Left colon (tissue), 2 donors: ENCODE measurements at places on chromosomes 4 and X. TPM values are rescaled to one million over a fixed set of nuclear protein-coding genes. Genes with fewer than 3 reads are reported as not detected.

DNA sequence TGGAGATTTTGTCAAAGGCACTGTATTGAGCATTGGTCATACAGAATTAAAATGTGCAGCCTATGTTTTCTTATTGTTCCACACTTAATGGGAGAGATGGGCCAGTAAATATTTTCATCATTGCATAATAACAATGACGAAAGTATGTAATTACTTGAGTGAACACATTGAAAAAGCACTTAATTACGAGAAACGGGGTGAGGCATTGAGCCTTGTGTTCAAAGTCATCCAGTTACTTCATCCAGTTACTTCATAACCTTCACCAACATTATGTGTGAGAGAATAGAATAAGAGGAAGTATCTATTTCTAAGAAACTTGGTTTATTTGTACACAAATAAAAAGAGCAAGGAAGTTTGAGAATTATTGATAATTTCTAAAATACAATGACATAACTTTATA, 1427.0 kb downstream of the ADGRL3 start:
- no peak for DNase-seq

DNA sequence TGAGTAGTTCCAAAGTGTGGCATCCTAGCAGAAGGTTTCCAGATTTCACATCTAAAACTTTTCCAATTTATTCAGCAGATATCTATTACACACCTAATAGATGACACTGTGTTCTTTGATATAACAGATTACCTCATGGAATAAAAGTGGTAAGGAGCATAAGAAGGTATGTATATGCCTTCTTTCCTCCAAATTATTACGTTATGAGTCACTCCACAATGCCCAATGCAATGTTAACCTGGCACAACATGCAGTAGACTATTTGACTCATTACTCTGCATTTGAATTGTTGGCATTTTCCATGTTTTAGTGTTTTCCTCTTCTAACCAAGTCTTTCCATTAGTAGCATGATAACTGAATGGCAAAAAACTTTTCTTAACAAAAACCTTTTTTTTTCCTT, 383.6 kb downstream of the ADGRL3 start:
- DNase-seq = no peak

TMEM271 gene
- total RNA-seq = not detected

FAM114A1 gene
- total RNA-seq = 73.3 TPM

DNA sequence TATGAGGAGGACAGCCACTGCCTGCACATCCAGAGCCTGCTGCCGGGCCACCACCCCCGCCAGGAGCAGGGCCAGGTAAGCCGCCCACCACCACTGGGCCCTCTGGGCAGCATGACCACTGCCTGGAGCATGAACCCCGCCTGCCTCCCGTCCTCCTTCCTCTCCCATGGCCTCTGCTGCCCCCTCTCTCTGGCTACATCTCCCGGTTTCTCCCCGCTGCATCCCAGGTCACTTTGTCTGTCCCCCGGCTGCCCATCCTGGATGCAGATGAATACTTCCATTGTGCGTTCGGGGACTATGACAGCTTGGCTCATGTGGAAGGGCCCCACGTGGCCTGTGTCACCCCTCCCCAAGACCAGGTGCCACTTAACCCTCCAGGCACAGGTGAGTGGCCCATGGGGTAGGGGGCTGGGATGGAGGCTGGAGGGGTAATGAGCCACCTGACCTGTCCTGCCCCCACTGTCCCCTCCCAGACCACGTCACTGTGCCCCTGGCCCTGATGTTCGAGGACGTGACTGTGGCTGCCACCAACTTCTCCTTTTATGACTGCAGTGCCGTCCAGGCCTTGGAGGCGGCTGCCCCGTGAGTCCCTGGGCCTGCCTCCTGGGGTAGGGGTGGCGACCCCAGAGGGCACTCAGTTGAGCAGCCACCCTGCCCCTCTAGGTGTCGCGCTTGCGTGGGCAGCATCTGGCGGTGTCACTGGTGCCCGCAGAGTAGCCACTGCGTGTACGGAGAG, 6.0 kb downstream of the PLXNB3 start:
- DNase-seq = no peak

DNA sequence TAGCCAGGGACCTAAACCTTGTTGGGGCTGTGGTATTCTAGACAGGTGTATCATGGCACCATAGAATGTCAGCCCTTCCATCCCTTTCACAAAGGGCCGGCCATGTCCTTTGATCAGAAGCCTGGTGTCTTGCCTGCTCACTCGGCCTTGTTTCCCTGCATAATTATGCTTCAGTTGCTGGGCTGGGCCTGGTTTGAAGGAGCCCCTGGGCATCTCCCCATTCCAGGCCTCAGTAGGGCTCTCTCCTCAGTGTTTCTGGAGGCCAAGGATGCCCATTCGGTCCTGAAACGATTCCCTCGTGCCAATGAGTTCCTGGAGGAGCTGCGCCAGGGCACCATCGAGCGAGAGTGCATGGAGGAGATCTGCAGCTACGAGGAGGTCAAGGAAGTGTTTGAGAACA, 4.5 kb downstream of the PRRG3 start:
- no peak for DNase-seq

GRCh38 chr4:138833974-138834373, 181.6 kb upstream of the NOCT start:
- DNase-seq = no peak

AKAP4 gene
- not detected for total RNA-seq

MAP7D2 gene
- 1.6 TPM for total RNA-seq

- DNase-seq = no peak
Measured at GRCh38 chrX:63765712-63766111, 19.3 kb downstream of the ARHGEF9 start.

SPANXN3 gene
- total RNA-seq = not detected

- DNase-seq = peak; percentile 84
Measured at GRCh38 chr4:153152501-153153338, 51.5 kb upstream of the TRIM2 start.

MAGIX gene
- total RNA-seq = 15.7 TPM

CPZ gene
- total RNA-seq = 1.0 TPM

- DNase-seq = no peak
Measured at GRCh38 chr4:13928214-13928613, 300.7 kb upstream of the BOD1L1 start.

LINC00632 gene
- 72.8 TPM for total RNA-seq

DNA sequence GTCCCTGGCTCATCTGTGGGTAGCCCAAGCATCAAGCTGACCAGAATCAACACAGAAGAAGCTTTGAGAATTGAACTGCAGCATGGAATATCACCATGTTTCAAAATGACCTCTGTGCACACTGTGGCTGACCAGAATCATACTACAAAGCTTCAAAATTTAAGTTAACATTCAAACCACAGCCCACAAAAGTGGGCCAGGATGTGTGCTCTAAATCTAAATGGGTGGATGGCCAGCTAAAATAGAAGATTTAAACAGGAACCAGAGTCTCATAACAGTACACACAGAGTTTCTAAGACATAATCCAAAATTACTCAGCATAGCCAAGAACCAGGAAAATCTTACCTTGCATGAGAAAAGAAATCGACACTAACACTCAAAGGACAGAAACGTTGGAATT, 46.1 kb downstream of the KLF3 start:
- DNase-seq = no peak

- no peak for DNase-seq
Measured at GRCh38 chr4:26397086-26397485, 76.3 kb downstream of the RBPJ start.

SNX25 gene
- 24.2 TPM for total RNA-seq

DAPP1 gene
- 2.0 TPM for total RNA-seq

DNA sequence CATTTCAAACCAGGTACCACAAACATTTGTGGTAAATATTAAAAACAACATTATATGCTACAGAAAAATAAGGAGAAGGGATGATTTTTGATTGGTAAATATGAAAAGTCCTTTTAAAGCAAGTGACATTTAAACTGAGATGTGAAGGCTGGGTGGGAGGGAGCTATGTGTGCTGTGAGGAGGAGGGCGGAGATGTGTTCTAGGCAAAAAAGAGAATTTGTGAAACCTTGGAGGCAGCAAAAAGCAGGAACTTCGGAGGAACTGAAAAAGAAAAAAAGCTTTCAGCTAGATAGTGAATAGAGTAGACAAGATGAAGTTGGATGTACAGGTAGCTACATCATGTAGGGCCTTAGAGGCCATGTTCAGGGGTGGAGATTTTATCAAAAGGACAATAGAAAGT, 10.1 kb upstream of the ARAP2 start:
- DNase-seq = no peak

DNA sequence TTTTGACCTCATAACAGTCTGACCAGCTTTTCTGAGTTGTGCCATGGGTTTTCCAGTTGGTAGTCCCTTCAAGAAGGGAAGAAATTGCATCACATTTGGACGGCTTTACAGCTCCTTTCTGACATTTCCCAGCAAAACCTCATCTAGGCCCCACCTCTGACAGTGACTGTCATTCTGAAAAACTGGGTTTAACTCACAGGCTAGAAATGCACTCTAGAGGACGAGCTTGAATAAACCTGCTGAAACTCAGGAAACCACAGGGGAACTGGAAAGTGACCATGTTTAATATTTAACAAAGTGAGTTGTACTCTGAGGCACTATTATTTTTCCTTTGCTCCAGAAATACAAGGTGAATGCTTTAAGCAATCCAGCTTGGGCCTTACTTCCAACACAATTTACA, 434.3 kb upstream of the RASGEF1B start:
- no peak for DNase-seq

DNA sequence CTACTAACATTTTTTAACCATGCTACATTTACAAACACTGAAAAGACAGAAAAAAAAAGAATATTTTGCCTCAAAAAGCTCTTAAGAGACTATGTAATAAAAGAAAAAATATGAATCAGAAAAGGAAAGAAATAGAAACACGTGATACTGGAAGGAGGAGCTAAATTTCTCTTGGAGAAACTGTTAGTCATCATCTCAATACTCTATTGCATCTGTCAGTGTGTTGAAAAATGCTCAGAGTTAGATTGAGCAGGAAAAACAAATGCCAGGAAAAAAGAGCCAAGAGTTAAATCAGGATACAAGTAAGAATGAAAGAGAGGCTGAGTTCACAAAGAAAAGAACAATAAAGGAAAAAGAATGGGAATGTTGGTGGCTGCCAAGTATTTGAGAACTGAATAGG, 2.6 kb downstream of the RAB28 start:
- no peak for DNase-seq

DNA sequence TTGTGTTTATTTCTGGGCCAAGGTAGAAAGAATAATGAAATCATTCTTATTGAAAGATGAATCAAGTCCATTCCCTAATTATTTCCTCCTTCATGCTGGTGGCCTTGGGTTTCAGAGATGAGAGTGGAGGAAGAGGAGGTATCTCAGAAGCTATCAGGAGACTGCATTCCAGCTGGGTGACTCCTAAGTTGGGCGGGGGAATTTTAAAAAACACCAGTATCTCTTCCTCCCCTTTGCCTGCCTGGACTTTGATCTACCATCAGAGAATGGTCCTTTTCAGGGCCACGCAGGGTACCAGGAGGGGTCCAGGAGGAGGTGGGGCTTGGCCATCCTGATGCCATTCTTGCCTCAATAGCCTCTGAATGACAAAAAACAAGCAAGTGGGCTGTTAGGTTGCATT, 104.4 kb downstream of the ASMT start:
- no peak for DNase-seq

DNA sequence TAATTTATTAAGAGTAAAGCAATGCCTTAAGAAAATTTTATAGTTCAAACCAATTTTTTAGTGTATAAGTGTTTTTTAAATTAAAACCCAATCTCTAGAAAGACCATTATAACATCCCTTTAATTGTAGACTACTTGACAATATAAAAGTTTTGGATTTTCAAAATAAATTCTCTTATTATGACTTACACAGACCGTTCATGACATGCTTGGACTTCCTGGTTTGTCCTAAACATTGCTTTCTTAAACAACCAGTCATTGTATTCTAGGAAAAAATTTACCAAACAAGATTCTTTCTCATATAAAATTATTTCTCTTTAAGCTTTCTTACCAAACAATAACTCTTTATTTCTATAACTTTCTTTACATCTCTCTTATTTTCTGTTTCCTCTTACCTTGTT, 49.0 kb upstream of the CXorf51A start:
- no peak for DNase-seq

CFAP47 gene
- total RNA-seq = not detected

DNA sequence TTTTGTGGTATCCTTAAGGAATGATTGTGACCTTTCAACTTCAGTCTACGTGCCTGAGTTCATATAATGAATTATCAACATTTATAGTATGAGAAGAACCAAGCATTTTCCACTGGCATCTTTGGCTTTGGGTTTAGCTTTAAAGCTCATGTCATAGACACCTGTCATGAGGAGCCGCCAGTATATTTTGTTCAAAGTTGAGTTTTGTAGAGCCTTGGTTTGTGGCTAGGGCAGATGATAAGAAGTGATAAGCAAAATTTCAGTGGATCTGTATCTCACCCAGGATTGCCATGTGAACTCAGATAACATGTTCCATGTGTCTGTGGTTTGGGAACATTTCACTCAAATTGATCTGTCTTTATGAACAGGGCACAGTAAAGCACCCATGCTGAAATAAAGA, 873.2 kb downstream of the STPG2 start:
- no peak for DNase-seq

GRCh38 chrX:1162119-1162916, 50.1 kb downstream of the CRLF2 start:
- no peak for DNase-seq

- DNase-seq = no peak
Measured at GRCh38 chr4:29805916-29806480, 914.2 kb upstream of the PCDH7 start.

- no peak for DNase-seq
Measured at GRCh38 chr4:181166742-181167399, 1076.3 kb upstream of the TENM3 start.
